ENCODE measurements at places on chromosomes 12 and 14.
A peak's percentile ranks its signal among the peaks of the same experiment; 100 is the strongest.

DNA sequence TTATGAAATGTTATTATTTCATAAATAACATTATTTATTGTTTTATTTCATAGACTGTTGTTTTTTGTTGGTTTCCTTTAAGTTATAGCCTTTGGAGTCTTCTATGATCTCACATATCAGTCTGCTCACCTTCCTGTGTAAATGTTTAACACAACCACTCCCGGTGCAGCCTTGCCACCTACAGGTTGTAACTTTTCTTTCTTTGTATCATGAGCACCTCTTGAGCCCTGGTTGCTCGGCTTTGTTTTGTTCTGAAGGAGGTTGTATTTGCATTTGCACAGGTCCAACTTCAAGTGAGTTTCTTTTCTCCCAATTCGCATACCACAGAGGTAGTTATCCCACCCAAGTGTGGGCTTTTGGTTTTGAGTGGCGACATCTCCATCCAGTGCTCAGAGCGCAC lies 121.4 kb downstream of the SLC15A4 start:
- no peak for DNase-seq

DNA sequence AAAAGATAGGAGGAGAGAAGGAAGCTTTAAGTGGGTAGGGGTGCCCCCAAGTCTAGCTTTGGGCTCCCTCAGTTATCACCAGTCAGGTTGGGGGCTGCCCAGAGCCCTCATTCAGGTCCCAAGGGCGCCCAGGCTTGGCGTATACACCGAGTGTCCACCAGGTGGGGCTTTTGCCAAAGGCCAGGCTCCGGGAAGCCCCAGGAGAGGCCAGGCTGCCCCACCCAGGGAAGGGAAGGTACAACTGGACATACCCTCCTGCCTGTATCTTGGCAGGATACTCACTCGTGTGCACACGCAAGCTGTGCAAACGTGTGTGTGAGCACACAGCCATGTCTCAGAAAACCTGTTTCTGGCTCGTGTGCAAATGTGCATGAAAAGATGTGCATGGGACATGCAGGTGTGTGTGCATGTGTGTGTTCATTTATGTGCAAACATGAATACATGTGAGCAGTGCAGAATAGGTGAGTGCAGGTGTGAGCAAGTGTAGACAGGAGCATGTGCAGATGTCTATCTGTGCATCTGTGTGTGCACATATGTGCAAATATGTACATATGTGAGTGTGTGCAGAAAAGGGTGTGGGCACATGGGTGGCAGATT lies 103.9 kb upstream of the MYL2 start:
- peak; percentile 1 for DNase-seq

- no peak for DNase-seq
Observed at GRCh38 chr12:116620124-116620491, 60.9 kb downstream of the MAP1LC3B2 start.

DNA sequence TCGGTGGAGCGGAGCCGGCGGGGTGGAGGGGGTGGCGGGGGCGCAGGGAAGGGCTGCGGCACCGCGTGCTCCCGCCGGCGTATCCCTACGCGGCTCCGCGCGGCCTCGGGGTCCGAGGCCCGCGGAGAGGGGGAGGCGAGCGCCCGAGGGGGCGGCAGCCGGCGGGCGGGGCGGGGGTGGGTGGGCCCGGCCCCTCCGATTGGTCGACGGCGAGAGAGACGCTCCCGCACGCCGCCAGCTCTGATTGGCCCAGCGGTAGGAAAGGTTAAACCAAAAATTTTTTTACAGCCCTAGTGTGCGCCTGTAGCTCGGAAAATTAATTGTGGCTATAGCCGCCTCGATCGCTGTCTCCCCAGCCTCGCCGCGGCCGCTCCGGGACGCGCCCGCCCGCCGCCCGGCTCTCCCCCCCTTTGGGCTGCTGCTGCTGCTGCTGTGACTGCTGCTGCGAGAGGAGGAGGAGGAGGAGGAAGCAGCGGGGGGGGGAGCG lies at the start of gene FOXG1:
TSS of gene FOXG1 (plus strand) at position 319 of the 487 bp plus-strand sequence. CDS start 493 bp downstream, outside the sequence.
- DNase-seq, result peak; percentile 88

DNA sequence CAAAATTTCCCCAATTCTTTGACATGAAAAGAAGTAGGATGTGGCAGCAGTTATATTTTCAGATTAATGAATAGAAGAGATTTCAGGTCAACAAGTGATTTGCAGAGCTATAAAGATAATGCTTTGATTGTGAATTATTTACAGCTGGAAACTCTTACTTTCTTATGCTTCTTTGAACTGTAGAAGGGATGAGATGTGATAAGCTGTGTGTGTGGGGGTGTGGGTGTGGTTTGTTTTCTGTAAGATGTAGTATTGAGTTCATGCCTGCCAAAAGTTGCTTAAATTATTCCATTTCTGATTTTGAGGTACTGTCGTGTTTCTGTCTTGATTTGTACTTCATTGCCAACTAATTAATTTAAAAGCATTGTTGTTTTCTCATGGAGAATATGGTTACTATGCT lies 22.7 kb downstream of the AEBP2 start:
- DNase-seq, result no peak

GRCh38 chr12:78167510-78167909 lies 336.8 kb downstream of the NAV3 start:
- DNase-seq, result no peak

DNA sequence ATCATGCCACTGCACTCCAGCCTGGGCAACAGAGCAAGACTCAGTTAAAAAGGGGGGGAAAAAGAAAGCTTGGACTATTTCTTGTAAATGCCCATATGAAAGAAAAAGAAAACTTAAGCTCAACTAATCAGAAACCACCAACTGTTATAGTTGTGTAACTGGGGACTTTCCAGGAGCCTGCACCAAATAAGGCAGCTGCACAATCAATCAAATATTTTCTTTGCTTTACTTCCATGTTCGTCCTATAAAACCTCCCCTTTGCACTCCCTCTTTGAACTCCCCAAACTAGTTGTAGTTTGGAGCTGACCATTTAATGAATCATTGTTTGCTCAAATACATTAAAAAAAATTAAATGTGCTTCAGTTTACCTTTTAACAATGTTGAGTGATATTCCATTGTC lies 54.9 kb downstream of the OTOGL start:
- no peak for DNase-seq

DNA sequence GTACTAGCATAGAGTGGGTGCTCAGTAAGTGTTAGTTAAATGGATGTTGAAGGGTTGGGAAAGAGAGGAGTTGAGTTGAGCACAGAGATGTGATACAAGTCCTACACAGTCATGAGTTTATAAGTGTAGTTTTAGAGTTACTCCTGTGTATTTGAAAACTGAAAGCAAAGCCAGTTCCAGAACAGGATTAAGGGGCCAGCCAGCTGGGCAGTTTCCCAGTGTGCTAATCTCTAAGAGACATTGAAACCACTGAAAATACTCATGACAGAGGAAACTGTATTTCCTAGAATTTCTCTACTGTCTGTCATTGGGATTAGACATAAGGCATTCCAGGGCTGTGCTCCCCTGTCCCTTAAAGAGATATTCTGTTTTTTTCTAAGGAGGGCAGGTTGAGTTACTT lies 101.0 kb downstream of the DERA start:
- DNase-seq, result no peak

- no peak for DNase-seq
Observed at GRCh38 chr14:101105045-101105444, 201.5 kb upstream of the RTL1 start.

DNA sequence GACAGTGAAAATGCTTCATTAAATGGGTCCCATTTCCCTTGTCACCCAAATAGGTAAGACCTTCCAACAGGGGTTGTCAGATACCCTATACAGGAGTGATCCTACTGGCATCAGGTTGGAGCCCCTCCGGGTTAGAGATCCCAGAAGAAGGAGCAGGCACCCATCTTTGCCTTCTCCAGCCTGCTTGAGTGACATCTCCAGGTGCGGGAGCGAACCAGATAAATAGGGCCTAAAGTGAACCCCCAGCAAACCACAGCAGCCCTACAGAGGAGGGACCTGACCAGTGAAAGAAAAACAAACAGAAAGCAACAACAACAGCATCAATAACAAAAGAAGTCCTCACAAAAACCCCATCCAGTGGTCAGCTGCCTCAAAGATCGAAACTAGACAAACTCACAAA lies 182.2 kb downstream of the SLC5A8 start:
- no peak for DNase-seq

Measured in NCI-H2029 (cell line).